Endodermal cell (in vitro differentiated cells): ENCODE measurements at places on chromosomes 11 and 22.

DNA sequence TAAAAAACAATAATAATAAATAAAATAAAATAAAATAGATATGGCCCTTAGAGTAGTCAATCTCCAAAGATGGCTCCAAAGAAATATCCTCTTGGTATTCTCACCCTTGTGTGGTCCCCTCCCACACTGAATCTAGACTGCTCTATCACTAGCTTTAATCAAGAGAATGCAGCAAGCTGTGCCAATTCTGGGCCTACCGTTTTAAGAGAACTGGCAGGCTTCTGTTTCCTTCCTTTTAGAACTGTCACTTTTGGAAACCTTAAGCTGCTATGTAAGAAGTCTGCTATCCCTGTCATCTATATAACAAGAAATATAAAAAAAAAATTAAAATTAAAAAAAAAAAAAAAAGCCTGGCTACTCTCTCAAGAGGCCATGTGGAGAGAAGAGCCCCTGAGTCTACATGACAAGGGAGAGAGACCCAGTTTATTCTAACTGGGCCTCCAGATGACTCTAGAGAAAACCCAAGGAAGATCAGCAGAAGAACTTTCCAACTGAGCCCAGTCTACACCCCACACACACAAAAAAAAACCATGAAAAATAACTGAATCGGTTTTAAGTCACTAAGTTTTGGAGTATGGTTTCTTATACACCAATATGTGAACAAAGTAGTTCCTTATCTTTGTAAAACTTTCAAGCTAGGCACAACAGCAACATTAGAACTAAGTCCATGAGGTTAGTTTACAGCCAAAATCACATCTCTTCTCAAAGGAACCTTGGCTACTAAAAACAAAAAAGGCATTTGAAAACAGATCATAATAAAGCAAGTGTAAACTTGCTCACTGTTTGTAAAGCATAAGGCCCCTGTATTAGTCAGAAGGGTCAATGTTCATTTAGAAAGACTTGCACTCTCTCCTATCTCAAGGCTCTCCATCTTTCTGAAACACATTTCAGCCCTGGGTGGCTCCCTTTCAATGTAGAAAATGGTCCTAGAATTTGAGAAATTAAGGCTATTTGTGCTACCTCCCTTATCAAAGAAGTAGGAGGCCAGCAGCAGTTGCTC, 67.3 kb downstream of the AMBRA1 start:
- no peak for DNase-seq

GRCh38 chr22:41826430-41827383, 6.2 kb upstream of the SREBF2 start:
- no peak for DNase-seq

- DNase-seq: no peak
These were observed 44.7 kb downstream of the ABTB2 start for GRCh38 chr11:34313099-34313517.

DNA sequence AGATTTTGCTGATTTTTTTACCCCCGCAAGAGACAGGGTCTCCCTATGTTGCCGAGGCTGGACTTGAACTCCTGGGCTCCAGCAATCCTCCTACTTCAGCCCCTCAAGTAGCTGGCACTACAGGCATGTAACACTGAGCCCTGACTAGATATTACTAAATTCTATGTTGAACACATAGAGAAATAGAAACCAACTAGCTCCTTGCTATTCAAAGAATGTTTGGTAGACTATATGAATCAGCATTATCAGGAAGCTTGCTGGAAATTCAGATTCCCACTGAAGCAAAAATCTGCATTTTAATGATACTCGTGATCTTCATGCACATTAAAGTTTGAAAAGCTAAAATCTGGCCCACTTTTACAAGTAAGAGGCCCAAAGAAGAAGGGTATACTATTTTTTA, 11.9 kb downstream of the TMEM41B start:
- DNase-seq: no peak

- DNase-seq: peak; percentile 41
These were observed 60.5 kb downstream of the CD82 start for GRCh38 chr11:44625759-44626523.
